CD4-positive, CD25-positive, alpha-beta regulatory T cell (primary cell): ENCODE measurements at places on chromosomes 4 and X. TPM values are rescaled to one million over a fixed set of nuclear protein-coding genes. Genes with fewer than 3 reads are reported as not detected.
A peak's percentile ranks its signal among the peaks of the same experiment; 100 is the strongest.

Gene PCSK1N
- polyA plus RNA-seq: 9.2 TPM

Gene AADAT
- not detected for polyA plus RNA-seq

Gene LRP2BP
- 0.54 TPM for polyA plus RNA-seq

Gene GLUD2
- 1.1 TPM for polyA plus RNA-seq

Gene NHS
- not detected for polyA plus RNA-seq

Gene GPC4
- not detected for polyA plus RNA-seq

Gene DRD5
- not detected for polyA plus RNA-seq

Gene PABPC4L
- not detected for polyA plus RNA-seq

GRCh38 chr4:156419080-156419685 lies 465.5 kb upstream of the CTSO start:
- DNase-seq: no peak

GRCh38 chr4:156792462-156793085 lies 179.0 kb downstream of the PDGFC start:
- no peak for DNase-seq

GRCh38 chrX:103610282-103610681 lies 2.5 kb downstream of the TCEAL3 start:
- no peak for DNase-seq

GRCh38 chr4:152255437-152255836 lies 280.5 kb downstream of the FBXW7 start:
- DNase-seq: peak; percentile 5

- DNase-seq: no peak
These were observed 76.5 kb upstream of the CLDN34 start for GRCh38 chrX:9890681-9891091.

DNA sequence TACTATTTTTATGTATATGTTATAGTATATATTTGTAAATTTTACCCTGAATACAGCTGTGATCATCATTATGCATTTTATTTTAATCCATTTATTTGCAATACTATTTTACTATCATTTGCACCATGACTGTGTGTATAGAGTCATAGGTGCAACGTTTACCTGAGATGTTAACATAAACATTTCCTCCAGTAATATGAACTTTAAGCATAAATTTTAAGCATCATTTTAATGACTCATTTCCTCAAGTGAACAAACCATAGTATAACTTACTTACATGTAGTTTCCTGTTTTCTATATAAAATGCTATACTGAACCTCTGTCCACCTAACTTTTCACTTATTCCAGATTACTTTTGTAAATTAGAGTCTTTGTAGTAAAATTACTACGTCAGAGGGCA lies 92.8 kb downstream of the NFKB1 start:
- peak; percentile 50 for DNase-seq

- no peak for DNase-seq
These were observed 92.0 kb downstream of the WWC2 start for GRCh38 chr4:183190900-183191527.

DNA sequence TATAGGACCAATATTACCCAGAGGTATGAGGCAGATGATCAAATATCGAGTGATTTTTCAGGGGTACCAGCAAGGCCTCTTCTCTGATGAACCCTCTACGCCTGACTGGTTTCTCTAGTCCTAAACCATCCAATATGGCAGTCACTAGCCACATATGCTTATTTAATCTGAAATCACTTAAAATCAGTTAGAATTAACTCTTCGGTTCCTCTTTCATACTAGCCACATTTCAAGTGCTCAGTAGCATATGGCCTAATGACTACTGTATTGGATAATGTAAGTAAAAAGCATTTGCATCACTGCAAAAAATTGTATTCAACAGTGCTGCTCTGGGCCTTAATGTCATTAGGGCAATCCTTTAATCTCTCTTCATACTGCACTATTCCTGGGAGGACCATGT lies 4.4 kb upstream of the APBB2 start:
- DNase-seq: no peak

GRCh38 chrX:11386001-11386523 lies 92.8 kb downstream of the AMELX start:
- no peak for DNase-seq

DNA sequence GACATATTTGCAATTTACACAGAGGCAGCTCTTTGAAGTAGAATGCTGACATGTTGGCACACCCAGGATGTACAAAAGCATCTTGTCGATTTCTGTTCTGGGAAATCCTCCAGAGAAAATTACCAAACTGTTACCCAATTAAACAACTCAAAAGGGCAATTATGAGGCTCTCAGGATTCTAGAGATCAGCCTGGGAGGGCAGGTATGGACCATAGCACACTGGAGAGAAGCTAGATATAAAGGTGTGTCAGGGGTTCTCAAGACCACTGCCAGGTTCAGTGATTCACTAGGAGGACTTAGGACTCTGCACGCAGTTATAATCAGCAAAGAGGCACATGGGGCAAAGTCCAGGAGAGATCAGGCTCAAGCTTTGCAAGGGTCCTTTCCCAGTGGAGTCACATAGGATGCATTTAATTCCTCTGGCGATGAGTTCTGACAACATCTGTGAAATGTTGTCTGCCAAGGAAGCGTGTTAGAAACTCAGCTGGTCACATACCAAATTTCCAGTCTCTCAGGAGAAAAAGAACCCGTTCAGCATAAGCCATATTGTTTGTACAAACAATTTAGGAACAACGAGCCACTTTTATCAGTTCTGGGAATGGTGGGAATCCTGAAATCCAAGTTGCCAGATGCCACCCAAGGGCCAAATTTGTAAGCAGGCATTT lies 100.8 kb downstream of the SYTL5 start:
- DNase-seq: no peak

DNA sequence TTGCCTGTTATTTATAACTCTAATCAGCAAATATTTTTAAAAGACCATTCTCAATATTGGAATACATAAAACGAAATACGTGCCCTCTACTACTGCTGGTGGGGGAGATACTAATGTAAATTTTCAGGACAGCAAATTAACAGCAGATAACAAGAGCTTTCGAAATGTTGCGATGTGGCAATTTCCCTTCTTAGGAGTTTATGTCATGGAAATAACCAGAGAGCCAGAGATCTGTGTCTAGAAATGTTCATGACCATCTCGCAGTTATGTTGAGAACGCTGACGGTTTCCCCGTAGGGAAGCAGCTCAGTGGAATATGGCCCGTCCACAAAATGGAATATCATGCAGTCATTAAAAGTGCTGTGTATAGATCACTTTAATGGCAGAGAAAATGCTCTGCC lies 238.4 kb upstream of the PSAPL1 start:
- no peak for DNase-seq
